T-helper 17 cell (primary cell): ENCODE measurements at places on chromosomes 3 and 15.

DNA sequence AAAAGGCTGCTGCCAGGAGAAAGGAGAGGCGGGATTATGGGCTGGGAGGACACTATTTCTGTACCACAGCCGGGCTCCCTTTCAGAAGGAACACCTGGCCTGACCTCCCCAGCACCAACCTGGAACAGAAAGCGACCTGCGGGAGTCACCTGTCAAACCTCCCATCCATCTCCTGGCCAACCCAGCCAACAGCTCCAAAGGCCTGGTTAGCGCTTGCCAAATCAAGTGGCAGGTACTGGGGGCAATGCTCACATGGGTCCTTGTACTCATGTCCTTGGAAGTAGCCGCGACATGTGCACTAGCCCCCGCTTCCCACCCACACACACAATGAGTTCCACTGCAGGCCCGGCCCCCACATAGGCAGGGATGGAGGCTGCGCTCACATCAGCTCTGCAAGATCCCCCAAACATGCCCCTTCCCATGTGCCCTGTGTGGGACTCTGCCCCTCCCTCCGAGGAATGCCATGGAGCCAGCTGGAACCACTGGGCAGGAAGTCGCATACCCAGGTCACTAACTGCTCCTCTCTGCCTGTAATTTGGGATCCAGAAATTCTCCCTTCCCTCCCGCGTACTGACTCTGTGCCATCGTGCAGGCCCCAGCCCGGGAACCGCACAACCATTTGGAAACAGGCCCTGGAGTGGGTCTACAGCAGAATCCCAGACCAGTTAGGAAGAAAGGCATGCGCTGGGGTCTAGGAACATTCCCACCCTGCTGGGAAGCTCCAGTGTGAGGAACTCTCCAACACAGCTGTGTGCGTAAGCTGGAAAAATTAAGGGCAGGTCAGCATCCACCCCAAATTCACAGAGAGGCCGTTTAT, 98.9 kb downstream of the LRIG1 start:
- no peak for DNase-seq

GRCh38 chr3:42148982-42149432, 57.9 kb downstream of the TRAK1 start:
- no peak for DNase-seq

DNA sequence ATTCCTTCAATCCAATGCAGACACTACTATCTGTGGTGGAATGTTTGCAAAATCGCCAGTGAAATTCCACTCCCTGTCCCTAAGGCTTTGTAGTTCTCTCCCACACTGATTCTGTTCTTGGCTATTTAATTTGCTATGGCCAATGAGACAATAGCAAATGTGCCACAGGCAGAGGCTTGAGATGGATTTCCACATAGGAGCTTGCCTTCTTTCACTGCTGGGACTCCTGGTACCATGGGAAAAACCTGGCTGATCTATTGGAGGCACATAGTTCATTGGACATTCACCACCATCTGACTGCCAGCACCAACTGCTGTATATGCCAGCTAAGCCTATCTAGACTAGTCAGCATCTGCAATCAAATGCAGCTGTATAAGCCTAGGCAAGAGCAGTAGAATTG, 103.8 kb downstream of the NR1D2 start:
- DNase-seq = no peak

DNA sequence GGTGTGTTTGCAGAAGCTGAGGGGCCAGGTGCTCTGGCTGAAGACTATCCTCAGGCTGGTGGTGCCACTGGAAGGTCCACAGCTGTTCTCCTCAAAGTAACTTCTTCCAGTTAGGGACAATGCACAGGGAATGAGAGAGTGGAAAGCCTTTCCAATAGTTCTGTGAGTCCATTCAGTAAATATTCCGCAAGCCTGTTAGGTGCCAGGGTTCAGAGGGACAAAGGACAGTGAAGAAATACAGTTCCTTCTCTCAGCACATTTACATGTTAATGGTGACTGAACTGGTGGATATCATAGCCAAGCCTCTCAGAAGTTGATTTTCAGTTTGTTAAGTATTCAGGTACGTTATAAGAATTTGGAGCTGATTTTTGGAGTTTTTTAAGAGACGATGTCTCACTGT, 122.5 kb downstream of the C3orf70 start:
- DNase-seq = no peak

DNA sequence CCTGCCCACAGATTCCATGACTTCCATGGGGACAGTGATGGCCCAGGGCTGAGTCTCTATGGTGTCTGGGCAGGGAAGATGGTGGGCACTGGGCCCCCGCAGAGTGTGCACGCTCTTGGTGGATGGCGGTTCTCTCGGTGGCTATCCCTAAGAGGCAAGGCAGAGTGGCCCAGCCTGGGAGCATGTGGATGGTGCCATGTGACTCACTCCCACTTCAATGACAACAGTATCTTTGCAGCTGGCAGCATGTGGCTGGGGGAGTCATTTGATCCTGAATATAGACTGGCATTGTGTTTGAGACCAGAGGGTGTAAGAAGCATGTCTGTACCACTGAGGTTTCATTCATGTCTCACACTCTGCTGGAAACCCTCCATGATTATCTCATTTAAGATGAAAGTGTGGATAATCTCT, 101.2 kb downstream of the CORO2B start:
- DNase-seq = no peak

DNA sequence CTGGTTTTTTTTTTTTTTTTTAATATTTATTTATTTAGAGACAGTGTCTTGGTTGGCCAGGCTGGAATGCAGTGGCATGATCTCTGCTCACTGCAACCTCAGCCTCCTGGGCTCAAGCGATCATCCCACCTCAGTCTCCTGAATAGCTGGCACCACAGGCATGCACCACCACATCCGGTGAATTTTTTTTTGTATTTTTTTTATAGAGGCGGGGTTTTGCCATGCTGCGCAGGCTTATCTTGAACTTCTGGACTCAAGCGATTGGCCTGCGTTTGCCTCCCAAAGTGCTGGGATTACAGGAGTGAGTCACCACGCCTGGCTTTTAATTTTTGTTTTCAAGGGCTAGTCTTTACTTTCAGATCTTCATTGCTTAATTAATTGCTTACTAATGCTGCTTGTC, 13.1 kb downstream of the PCCB start:
- DNase-seq = no peak

DNA sequence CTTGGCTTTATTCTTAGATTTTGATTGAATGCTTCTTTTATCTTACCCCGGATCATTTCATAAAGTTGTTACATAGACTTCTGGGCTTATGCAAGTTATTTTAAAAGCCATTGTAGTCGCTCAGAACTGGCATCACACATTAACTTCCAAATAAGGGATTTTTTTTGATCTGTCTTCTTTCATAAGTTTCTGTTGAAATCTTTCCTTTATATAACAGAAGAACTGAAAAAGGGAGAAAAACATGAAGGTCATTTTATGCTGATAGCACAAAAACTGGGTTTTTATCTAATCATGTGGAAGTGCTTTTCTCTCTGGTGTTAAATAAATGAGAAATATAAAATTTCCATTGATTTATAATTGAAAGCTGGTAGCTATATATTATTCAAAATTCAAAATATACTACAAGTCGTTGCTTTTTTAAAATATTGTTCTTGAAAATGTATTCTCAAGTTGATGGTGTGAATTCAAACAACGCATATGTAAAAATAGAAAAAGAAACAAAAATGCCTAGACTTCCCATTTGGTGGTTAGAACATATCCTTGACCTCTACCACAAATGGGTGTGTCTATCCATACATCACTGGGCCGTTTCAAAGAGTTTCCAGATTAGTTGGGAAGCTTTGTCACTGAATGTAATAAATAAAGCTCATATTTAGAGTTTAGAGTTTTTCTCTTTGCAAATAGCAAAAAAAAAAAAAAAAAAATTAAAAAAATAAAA, 258.3 kb upstream of the ZPLD1 start:
- DNase-seq = no peak

- no peak for DNase-seq
Measured at GRCh38 chr3:147702509-147702908, 293.3 kb downstream of the ZIC1 start.

DNA sequence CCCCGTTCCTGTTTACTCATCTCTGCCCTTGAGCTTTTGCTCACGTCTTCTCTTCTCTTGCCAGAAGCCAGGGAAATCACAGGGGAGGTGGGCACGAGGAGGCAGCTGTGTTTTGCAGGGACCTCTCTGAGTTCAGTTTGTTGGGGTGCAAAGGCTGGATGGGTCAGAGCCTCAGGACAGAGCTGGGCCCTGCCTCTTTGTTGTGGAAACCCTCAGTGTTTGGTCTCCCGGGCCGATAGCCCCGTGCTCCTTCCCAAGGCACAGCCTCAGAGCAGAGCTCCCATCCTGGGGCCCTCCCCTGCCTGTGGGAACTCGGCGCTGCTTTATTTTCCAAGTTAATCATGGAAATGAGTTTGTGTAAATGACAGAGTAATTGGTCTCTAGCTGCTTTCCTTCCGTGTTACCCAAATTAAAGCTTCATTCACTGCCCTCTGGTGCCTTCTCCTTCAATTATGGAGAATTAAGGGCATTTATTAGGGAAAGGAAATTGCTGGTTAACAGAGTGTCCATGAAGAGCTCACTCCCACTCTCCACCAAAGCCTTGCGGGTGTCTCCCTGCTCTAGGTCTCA, 40.9 kb downstream of the BDH1 start:
- no peak for DNase-seq

DNA sequence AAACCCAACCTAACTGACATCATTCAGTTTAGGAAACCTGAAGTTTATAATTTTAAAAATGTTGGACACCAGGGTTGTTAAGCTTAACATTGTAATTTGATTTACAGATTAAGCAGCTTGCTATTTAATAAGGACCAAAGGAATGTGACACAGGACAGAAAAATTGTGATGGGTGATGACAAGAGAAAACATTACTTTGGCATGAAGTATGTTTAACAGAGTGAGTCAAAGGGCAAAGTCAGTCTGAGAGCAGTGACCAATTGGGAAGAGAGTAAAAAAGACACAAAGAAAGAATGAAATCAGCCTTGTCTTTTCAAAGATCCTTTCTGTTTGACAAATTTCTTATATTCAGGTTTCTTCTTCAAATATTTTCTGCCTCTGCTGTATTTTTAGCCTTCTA, 1301.6 kb downstream of the SI start:
- DNase-seq = no peak

GRCh38 chr3:41169023-41169422, 30.3 kb upstream of the CTNNB1 start:
- DNase-seq = no peak

DNA sequence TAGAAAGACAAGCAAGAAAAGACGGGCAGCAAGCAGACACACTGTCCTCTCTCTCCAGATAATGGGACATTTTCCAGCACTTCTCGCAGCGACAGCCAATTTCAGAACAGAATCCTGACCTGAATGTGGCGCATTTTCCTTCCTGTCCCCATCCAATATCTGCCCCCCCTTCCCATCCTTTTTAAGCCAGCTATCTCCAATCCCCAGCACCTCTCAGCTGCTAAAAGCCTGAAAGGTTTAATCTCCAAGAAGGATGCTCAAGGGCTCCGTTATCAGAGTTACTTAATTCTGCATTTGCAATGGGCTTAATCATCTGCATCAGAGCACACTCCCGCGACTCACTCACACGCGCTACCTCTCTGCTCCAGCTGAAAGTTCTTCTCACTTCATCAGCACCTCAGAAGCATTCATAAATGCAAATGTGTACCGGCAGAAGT, 50.5 kb downstream of the SRGAP3 start:
- DNase-seq = no peak

GRCh38 chr15:82995938-82996337, 9.9 kb downstream of the RAMAC start:
- DNase-seq = no peak

DNA sequence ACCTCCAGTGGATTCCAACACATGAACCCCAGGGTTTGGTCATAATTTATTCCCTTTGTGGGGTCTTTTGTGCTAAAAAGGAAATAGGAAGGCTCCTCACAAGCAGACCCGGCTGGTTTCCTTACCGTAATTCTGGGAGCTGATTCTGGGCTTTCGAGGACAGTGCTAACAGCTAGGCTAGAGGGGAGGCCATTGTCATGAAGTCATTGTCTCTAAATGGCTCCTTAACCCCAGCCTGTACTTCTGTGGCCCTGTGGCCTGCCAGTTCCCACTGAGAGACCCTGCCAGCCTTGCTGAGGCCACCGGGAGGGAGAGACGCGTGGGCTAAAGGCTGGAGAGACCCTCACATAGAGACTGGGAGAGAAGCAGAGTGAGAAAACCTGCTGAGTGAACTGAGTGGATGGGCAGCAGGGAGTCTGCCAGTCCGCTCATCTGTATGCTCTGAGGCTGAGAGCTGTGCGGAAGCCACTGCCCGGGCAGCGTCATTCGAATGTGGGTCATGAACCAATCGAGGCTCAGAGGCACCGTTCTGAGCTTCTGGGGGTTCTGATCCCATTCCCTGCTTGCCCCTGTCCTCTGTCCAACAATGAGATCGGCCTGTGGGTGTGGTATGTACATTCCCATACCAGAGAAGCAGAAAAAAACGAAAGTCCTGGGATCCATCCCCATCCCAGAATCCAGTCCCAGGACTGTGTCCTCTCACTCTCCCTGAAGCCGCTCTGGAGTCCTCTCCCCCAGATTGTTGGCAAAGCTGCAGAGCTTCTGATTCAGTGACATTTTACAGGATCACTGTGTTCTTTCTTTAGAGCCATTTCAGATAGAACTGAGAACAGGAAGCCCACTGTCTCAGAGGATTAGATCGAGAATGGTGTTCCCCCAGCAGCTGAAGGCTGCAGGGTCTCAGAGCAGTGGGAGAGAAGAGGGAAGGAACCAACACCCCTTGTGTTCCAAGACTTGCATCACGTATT, 21.3 kb upstream of the DGKG start:
- DNase-seq = no peak

DNA sequence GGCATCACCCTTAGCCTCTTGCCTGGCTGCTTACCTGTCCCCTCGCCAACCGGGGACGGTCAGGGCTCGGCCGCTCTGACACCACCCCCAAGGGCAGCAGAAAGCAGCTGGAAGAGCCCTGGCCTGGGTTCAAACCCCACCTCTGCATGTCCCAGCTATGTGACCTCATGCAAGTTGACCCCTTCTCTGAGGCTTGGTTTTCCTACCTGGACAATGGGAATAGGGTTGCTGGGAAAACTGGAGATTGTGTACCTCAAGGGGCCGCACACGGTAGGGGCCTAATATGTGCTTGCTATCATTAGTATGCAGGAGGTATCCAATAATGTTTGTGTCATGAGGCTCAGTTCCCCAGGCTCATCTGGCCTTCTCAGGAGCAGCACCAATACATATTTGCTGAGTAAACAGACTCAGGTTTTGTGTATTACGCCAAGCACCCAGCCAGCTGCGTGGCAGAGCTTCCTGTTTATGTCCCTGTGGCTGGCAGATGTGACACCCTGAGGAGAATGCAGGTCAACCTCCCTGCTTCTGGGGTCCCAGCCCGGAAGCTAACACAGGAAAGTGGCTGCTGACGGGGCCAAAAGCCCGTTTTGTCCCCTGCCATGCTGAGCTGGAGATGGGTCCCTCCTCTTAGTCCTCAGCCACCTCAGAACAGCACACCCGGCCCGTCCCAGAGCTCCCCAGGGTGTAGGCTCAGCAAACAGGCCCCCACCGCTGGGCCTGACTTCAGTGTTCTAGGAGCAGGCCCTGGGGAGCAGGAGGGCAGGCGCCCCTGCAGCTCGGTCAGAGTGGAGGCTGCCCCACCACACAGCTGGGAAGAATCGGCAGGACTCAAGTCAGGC, 29.7 kb downstream of the PLXND1 start:
- DNase-seq = peak; percentile 30

DNA sequence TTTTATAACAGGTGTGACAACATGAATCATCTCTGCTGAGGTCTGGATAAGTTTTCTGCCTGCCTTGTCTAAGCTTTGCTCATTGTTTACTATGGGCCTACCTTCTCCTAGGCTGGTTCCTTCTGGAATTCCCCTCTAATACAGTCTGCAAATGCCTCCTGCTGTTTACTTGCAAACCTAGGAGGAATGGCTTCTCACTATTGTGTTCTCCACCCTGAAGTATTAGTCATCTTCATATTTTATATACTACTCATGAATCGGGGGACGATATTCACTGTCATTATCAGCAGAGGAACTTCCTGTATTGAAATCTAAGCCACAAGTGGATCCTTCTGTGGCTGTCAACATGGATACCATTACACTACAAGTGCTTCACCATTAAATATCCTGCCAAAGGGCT, 154.8 kb downstream of the PLCL2 start:
- DNase-seq = no peak
